Temporal lobe (tissue), 4 donors: ENCODE measurements at places on chromosomes 2 and 18. TPM values are rescaled to one million over a fixed set of nuclear protein-coding genes. Genes with fewer than 3 reads are reported as not detected.

IL1R1 gene
- 0.74 TPM for total RNA-seq

FOXD4L1 gene
- total RNA-seq, result 0.25 TPM

CELF4 gene
- 50.9 TPM for total RNA-seq

DPYSL5 gene
- 151 TPM for total RNA-seq

CPS1 gene
- 2.0 TPM for total RNA-seq

STK25 gene
- 127 TPM for total RNA-seq

RESP18 gene
- total RNA-seq, result 1.2 TPM

INHA gene
- total RNA-seq, result not detected

MALL gene
- total RNA-seq, result 1.5 TPM

CD302 gene
- 2.5 TPM for total RNA-seq

SNRNP27 gene
- total RNA-seq, result 48.4 TPM

CABLES1 gene
- 3.2 TPM for total RNA-seq

CSRNP3 gene
- total RNA-seq, result 184 TPM

NFE2L2 gene
- 14.0 TPM for total RNA-seq

MCM6 gene
- 21.4 TPM for total RNA-seq

CFAP221 gene
- 6.4 TPM for total RNA-seq

LYPD6 gene
- 8.1 TPM for total RNA-seq

SERPINB13 gene
- total RNA-seq, result under 0.01 TPM

RIT2 gene
- 16.0 TPM for total RNA-seq

NPAS2 gene
- 6.9 TPM for total RNA-seq

CPO gene
- total RNA-seq, result not detected

FHL2 gene
- total RNA-seq, result 2.2 TPM

LIMS3 gene
- 1.2 TPM for total RNA-seq

MOGAT1 gene
- total RNA-seq, result not detected

REL gene
- 4.9 TPM for total RNA-seq

CRIM1 gene
- total RNA-seq, result 52.1 TPM

NETO1 gene
- total RNA-seq, result 27.0 TPM

UGT1A8 gene
- total RNA-seq, result not detected

PER2 gene
- total RNA-seq, result 5.9 TPM

ABCG8 gene
- 0.74 TPM for total RNA-seq

NEUROD1 gene
- total RNA-seq, result 7.1 TPM

LCT gene
- not detected for total RNA-seq
